LHCN-M2 (cell line): ENCODE measurements at places on chromosomes 6 and 20. TPM values are rescaled to one million over a fixed set of nuclear protein-coding genes. Genes with fewer than 3 reads are reported as not detected.
A peak's percentile ranks its signal among the peaks of the same experiment; 100 is the strongest.

DNA sequence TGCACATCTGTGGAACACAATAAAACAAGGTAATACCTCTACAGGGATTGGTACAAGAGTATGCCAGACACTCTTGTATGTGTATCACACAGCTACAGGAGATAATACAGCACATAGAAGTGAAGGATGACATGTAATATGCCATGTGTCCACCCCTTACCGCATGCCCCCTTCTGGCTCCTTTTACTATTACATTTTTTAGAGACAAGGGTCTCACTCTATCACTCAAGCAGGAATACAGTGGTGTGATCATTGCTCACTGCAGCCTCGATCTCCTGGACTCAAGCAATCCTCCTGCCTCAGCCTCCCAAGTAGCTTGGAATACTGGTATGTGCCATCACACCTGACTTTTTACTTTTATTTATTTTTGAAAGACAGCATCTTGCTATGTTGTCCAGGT, 4.2 kb upstream of the NCR3 start:
- DNase-seq: peak; percentile 35

GRCh38 chr20:354298-354977, 7.5 kb downstream of the NRSN2 start:
- DNase-seq: peak; percentile 62

DNA sequence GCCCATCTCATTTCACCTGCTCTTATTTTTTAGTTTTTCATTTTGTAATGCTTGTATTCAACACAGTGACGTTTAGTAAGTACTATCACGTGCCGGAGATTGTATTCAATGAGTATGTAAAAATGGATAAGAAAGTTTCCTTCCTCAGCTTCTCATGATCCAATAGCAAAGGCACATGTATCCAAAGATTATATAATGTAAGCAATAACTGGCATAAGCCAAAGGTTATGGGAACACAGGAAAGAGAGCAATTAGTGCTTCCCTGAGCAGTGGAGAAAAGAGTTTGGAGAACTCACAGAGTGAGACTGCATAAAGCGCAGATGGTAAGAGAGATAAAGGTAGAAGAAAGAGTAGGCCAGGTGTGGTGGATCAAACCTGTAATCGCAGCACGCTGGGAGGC, 21.8 kb upstream of the LTV1 start:
- DNase-seq: no peak

DNA sequence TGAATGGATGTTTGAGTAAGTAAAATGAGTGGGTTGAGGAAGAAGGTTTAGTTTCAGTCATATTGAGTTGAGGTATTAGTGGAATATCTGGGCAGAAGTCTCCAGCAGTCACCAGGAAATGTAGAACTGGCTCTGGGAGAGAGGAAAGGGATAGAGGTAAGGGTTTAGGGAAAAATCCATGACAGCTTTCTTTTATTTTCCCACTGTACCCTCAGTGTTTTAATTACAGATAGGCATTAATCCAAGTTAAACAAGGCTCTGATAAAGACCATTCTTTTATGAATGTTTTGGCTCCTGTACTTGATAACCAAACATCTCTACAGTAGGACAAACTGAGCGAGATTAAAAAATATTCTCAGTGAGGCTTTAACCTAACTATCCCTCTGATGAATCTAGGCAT, 318.4 kb upstream of the SYNCRIP start:
- DNase-seq: no peak

GRCh38 chr6:143637691-143638090, 40.1 kb upstream of the PHACTR2 start:
- no peak for DNase-seq

DNA sequence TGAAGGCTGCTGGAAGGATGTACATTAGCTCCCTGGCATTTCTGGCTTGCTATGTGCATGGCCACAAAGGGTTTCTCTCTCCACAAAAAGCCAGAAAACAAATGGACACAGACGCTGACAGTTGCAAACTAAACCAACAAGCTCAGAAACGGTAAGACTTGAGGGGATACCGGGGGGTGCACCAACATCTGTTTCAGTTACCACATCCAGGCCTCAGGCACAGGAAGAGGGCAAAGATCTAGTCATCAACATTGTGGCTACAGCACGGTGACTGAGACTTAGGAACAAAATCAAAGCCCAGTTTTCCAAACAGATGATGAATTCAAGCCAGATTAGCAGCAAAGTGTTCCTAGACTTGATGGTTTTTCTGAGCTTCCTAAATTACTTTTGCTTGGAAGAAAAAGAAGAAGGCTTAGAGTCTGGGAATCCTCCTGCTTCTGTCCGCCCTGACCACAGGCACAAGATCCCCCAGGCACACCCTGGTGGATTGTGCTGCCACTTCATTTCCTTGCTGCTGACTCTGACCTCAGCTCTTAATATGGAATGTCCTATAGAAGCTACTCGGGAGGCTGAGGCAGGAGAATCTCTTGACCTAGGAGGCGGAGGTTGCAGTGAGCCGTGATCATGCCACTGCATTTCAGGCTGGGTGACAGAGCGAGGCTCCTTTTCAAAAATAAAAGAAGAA, 54.2 kb upstream of the ADGRF1 start:
- peak; percentile 7 for DNase-seq

- no peak for DNase-seq
Observed at GRCh38 chr6:23280437-23280836, 711.1 kb downstream of the HDGFL1 start.

GRCh38 chr6:97059473-97059872, 134.9 kb downstream of the KLHL32 start:
- DNase-seq: peak; percentile 23

- DNase-seq: no peak
Observed at GRCh38 chr6:107398001-107398400, 61.4 kb downstream of the PDSS2 start.

- DNase-seq: peak; percentile 39
Observed at GRCh38 chr20:34834459-34834893, 9.0 kb upstream of the NCOA6 start.

- DNase-seq: no peak
Observed at GRCh38 chr6:166591961-166592520, 5.6 kb upstream of the RAMACL start.

DNA sequence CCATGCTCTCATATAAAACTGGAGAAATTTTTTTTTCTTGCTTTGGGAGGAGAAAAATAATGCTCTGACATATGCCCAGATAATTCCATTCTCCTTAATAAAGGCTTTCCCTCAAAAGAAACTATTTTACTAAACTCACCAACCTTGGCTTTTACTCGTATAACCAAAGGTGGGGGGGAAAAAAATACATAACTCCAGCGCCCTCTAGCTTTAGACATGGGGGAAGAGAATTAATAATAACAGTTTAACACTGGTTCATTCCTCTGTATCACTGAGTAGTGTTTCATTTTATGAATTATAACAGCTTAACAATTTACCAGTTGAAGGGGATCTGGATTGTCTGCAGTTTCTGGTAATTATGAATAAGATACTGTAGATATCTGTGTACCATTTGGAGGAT, 1226.1 kb downstream of the GRIK2 start:
- no peak for DNase-seq

DNA sequence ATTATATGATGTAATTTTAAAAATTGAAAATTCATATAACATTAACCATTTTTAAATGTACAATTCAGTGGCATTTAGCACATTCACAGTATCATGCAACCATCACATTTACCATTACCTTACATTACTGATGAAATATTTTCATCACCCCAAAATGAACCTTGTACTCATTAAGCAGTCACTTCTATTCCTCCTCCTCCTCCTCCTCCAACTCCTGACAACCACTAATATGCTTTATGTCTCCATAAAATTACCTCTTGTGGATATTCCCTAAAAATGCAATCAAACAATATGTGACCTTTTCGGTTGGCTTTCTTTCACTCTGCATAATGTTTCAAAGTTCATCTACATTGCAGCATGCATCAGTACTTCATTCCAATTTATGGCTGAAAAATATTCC, 45.2 kb downstream of the ZHX3 start:
- DNase-seq: no peak

The ADAM33 gene
- total RNA-seq: 0.11 and 0.13 TPM in 2 replicates

The GPLD1 gene
- not detected in 2 replicates for total RNA-seq

The SYCP2L gene
- total RNA-seq: 0.06 TPM in 1 of 2 replicates, not detected in the other

The FERMT1 gene
- total RNA-seq: 6.1 and 8.3 TPM in 2 replicates

The BTBD9 gene
- 5.6 and 6.5 TPM in 2 replicates for total RNA-seq

The GGTLC1 gene
- total RNA-seq: not detected in 2 replicates
